ENCODE measurements at places on chromosomes 13 and 19.

DNA sequence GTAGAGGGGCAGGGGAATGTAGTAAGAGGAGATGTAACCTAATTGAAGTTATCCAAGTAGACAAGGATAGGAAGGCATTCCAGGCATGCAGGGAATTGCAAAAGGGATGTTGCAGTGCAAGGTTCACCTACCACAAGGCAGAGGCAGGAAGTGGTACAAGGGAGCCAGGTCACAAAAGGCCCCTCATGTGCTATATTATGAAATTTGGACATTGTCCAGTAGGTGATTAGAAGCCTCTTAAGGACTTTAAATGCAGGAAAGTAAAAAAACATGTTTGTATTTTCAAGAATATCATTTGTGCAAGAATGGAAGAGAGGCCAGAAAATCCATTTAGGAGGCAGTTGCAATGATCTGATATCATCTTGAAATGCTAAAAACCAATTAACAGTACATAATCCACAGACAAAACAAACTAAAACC lies 111.4 kb downstream of the FRY start:
- no peak for DNase-seq

GRCh38 chr19:55467236-55468053 lies 2.9 kb upstream of the C19orf85 start:
- DNase-seq = peak; percentile 73

GRCh38 chr19:1756264-1756663 lies 3.0 kb downstream of the ONECUT3 start:
- DNase-seq = no peak

DNA sequence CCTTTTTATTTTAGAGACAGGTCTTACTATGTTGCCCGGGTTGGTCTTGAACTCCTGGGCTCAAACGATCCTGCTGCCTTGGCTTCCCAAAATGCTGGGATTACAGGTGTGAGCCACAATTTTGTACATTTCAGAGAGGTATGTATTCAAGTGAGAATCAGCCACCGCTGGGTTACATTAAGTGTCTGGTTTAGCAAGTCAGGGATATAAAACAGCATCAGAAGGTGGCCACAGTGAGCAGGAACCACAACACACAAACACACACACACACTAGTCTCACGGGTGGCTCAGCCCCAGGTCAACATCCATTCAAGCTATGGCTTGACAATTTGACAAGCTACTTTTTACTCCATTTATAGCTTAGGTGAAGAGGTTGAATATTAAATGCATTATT lies 20.2 kb downstream of the KLK5 start:
- no peak for DNase-seq

- DNase-seq = no peak
Measured at GRCh38 chr13:40120781-40121180, 465.3 kb downstream of the COG6 start.

DNA sequence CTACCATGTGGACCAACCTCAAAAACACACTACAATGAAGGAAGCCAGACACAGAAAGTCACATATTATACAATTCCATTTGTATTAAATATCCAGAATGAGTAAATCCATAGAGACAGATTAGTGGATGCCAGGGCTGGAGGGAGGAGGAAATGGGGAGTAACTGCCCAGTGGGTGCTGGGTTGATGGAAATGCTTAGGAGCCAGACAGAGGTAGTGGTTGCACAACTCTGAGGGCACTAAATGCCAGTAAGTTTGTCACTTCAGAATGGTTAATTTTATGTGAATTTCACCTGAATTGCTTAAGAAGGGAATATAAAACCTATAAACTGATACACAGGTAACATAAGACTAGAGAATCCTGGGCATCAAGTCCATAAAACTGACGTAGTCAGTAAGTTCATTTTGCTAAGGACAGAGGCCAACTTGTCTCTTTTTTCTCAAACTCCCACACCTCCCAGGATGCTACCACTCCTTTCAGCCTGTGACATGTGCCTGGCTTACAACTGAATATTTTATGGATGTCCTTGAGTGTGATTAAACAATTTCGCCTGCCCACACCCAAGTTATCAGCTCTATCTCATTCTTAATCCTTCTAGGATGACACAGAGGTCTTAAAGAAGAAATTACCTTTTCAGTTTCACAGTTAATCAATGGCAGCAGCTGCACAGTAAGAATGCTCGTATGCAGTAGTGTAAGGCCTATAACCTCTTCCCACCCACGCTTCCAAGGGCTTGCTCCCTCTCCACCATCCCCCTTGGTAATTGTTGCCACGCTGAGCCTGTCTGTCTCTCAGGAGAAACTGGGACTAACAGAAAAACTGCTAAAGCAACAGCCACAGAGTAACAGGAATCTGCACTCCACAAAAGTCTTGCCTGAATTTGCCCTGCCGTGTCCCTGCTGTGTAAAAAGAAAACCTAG lies 5.9 kb upstream of the MLNR start:
- DNase-seq = no peak

DNA sequence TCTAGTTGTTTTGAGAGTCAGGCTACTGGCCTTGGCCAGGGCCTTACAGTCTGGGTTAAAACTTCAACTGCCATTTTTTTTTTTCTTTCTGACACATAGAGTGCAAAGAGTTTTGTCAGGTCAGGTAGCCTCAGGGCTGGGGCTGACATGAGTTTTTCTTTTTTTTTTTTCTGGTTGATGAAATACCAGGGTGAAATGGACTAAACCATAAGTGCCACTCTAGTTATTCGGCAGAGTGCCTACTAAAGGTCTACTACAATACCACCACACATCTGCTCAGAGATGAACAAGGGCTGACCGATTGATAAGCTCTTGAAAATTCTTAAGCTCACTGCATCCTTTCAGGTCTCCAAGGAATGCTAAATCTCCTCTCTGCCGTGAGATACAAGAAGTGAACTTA lies 4.4 kb upstream of the ZNF320 start:
- DNase-seq = no peak

DNA sequence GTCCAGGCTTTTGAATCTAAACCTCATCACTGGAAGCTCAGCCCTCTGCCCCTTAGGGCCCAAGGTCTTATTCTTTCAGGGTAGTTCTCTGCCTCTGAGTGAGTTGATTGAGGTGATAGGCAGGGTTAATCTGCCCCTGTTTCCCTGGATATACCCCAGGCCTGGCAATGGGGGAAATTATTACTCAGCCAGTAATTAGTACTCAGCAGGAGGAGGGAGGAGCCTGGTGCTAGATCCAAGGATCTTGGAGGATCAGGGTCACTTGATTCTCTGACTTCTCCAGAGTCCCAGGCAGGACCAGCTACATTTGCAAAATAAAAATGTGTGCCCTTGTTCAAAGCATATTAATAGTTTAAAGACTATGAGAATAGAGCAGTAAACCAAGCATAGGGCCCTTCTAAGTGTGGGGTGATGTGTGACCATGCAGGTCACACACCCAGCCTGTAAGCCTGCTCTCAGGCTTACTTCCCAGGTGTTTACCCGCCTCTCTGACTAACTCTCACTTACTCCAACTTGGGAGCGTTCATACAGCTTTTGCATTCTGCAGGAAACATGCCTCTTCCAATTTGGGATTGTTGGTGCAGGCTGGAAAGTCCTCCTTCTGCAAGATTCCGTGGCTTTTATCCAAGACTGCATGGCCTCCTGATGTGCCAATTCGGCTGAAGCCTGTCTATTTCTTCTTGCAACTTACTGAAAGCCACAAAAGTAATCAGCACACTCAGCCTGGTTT lies 7.9 kb upstream of the STK24 start:
- no peak for DNase-seq

All from activated CD4-positive, alpha-beta memory T cell treated with anti-CD3 and anti-CD28 coated beads, Interleukin-2, amount 10 ng/mL, durations not matched to agents 7 days and 5 days (primary cell).